ENCODE measurements at places on chromosomes 5 and 9.

DNA sequence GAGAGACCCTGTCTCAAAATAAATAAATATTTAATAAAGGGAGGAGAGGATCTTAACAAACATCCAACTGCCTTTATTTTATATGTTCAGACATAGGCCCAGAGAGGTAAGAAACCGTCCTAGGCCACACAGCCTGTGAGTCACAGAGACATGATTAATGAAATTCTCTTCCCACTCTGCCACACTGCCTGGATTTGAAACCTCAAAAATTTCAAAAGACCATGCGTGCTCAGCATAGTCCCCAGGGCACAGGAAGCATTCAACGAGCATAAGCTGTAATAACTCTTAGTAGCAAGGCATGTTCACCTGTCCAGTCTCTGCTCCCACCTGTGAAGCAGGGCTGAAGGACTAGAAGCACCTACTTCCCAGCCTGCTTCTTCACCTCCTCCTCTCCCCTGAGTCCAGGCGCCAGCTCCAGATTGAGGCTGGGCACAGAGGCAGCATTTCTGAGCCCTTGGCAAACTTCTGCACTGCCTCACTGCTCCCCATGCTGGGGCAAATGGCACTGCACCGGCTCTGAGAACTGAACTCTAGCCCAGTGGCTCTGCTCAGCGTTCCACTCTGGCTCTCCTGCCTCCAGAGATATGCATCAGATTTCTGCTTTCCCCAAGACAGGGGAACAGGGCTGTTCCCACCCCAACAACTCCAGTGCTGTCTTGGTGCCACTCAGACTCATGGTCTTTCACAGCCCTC lies 1.1 kb downstream of the FAT2 start:
- no peak for DNase-seq

GRCh38 chr9:126113176-126113575 lies 213.5 kb upstream of the MVB12B start:
- DNase-seq = no peak

- DNase-seq = no peak
These were observed 11.3 kb upstream of the PHF2 start for GRCh38 chr9:93565089-93565488.

DNA sequence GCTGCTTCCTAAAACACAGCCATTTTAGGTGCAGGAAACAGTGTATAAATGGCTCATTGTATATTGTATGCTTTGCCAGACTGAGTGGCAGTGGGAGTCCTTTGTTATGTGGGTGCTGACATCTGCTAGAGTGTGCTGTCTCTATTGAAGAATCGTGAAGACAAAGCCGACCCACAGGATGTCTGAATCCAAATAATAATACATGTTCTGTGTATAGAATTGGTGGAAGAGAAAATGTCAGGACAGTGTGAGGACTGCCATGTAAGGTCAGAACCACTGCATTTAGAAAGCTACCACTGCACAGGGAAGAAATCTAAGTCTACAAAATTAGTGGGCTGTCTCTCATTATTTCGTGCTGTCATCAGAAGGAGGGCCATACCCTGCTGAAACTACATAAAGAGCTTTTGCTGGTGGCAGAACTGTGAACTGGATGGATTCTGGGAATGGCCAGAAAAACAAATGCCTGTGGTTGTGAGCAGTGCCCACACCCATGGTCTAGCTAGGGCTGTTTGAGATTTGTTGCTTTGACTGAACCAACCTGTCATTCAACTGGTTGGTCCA lies 2.5 kb downstream of the IL7R start:
- no peak for DNase-seq

DNA sequence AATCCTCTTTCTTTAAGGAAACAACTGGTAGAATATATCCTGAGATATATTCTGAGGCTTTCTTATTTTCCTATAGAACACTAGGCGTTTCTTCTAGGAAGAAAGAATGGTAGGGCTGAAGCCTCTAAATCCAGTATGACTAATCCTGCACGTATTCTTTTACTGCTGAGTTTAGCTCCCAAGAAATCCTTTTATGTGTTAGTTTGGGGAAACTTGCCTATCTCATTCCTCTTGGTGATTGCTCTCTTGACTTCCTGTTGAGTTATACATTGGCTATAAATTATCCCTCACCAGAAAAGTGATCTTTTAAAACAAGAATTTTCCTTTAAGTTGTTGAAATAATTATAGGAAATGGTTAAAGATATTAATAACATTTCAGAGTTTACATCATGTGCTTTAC lies 422.9 kb downstream of the TMEM161B start:
- no peak for DNase-seq

DNA sequence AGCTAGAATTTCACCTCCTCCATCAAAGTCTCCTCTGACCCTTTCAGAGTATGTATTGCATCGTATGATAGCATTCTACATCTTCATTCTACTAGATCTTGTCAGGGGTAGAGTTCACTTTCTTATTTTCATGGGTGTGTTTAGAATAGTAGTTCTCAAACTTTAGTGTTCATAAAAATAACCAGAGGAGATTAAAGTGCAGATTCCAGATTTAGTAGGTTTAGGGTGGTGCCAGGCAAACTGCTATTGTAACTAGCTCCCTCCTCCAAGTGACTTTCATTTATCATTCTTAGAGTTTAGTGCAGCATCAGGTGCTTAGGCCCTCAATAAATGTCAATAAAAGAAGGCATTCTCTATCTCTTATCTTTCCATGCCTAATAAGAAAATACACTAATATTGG lies 7.2 kb upstream of the FYB1 start:
- DNase-seq = no peak

DNA sequence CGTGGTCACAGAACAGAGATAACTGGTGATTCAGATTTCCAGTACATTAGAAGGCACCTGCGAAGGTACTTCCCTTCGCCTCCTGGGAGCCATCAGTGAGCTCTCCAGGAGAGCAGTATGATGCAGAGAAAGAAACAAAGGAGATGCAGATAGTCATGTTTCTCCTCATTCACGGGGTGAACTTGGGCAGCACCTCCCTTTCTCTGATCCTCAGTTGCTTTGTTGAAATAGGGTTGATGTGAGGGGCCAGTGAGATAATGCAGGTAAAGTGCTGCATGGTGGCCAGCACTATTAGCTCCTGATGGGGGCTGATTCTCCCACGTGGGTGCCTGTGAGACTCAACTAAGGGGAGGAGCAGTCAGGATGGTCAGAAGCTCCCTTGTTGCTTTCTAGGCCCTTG lies 46.6 kb upstream of the ZNF169 start:
- DNase-seq = no peak

DNA sequence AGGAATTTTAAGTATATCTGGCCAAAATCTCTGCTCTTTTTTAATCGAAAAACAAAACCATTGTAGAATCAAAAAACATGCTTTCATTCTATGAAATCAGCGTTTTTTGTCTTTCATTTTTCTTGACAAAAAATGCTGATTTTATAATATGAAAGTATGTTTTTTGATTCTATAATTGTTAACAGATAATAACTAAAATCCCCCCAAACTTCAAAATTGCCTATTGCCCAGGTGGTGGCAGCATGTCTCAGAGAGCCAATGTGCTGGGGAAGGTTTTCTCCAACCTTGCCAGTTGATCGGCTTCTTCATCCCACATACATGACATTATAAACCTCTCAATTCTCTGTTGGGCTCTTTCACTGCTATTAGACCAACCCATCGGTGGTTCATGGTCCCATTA lies 5.1 kb upstream of the SMIM15 start:
- DNase-seq = no peak

GRCh38 chr9:31336386-31336785 lies 1048.1 kb upstream of the ACO1 start:
- DNase-seq = no peak

- no peak for DNase-seq
These were observed 185.8 kb downstream of the CETN3 start for GRCh38 chr5:90223756-90224155.

- DNase-seq = no peak
These were observed 367.6 kb downstream of the SPATA31D1 start for GRCh38 chr9:82356131-82356530.

GRCh38 chr5:173763410-173763809 lies 124.7 kb upstream of the CPEB4 start:
- DNase-seq = no peak

GRCh38 chr9:7879551-7880245 lies 80.1 kb upstream of the DMAC1 start:
- no peak for DNase-seq

DNA sequence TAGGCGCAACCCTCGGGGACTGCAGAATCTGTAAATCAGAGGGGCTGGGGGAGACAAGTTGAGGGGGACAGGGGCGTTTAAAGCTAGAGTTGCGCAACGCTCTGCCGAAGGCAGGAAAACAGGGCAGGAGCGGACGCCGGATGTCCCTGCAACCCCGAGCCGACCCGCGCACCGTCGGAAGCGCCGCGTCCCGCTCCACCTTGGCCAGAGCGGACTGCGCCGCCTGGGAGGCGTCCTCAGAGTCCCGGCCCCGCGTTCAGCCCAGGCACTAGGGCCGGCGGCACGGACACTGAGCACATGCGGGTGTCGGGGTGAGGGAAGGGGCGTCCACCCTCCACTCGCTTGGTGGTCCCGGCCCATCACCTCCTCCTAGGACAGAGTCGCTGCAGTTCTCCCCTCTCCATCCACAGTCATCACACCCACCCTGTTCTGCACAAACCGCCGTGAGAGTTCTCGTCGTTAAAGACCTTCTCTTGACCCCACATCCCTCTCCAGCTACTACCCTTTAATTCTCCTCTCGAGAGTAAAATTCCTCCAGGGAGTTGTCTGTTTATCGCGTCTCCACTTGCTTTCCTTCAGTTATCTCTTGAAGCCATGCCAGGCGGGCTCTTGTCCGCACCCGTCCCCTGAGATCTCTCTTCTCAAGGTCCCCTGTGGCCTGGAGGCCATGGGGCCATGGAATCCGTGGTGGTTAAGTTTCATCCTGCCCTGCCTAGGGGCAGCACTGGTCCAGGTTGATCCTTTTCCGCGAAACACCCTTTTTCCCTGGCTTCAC lies 796 bp upstream of the PDLIM7 start:
- peak; percentile 53 for DNase-seq

DNA sequence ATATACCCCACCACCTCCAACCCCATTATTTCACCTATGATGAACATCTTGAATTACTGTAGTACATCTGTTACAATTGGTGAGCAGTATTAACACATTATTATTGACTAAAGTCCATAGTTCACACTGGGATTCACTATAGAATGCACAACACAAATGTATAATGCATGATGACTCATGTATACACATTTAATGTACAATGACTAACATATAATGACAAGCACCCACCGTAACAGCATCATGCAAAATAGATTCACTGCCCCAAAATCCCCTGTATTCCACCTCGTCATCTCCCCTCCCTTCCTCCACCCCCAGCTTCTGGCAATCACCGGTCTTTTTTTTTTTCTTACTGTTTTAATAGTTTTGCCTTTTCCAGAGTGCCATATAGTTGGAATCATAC lies 47.1 kb upstream of the NEK6 start:
- DNase-seq = no peak

GRCh38 chr9:121398374-121398773 lies 28.3 kb upstream of the STOM start:
- DNase-seq = no peak

DNA sequence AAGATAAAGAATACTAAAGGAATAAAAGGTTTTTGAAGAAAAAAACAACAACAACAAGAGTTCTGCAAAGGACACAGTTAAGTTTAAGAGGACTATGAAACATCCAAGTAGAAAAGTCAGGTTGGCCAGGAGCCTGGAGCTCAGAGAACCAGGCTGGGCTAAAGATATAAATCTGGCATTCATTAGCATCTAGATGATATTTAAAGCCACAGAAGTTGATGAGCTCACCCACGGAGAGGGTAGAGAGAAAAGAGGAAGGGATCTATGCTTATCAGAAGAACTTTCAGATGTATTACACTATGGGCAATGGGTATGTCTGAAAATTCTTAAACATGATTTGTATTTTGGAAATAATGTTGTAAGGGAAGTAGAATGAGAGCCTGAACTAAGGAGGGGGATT lies 9.9 kb downstream of the MIER3 start:
- DNase-seq = no peak

DNA sequence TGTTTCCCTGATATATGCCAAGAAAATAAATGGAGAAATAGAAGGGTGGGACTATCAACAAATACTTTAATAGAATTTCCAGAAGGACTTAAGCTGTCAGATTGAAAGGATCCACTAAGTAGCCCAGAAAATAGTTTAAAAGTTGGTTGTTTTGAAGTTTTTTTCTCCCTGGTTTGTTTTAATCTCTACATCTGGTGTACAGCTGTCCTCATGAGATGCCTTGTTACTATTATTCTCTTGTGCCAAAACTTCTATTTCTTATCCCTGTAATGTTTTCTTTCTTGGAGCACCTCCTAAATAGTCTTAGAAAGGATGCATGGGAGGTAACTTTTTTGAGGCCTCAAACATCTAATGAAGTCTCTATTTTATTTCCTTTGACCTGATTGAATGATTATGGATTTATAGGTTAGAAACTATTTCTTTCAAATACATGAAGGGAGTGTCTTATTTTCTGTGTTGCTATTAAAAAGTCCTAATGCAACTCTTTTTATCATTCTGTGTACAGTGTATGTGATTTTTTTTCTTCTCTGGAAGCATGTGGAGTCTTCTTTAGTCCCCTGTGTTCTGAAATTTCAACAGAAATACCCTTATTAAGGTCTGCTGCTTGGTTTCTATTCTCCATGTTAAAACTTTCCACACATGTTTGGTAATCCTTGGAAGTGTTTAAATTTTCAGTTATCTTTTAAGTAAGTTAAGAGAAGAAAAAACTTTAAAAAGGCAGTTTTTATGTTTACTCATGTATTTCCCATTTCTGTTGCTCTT lies 140.0 kb upstream of the CDKN2B start:
- no peak for DNase-seq

Data from adrenal gland (tissue), 19 donors.